ENCODE measurements at places on chromosomes 5 and 9.

GRCh38 chr9:17462869-17463464 lies 115.9 kb upstream of the SH3GL2 start:
- no peak for DNase-seq

GRCh38 chr9:81430727-81431126 lies 258.6 kb downstream of the TLE1 start:
- DNase-seq = no peak

DNA sequence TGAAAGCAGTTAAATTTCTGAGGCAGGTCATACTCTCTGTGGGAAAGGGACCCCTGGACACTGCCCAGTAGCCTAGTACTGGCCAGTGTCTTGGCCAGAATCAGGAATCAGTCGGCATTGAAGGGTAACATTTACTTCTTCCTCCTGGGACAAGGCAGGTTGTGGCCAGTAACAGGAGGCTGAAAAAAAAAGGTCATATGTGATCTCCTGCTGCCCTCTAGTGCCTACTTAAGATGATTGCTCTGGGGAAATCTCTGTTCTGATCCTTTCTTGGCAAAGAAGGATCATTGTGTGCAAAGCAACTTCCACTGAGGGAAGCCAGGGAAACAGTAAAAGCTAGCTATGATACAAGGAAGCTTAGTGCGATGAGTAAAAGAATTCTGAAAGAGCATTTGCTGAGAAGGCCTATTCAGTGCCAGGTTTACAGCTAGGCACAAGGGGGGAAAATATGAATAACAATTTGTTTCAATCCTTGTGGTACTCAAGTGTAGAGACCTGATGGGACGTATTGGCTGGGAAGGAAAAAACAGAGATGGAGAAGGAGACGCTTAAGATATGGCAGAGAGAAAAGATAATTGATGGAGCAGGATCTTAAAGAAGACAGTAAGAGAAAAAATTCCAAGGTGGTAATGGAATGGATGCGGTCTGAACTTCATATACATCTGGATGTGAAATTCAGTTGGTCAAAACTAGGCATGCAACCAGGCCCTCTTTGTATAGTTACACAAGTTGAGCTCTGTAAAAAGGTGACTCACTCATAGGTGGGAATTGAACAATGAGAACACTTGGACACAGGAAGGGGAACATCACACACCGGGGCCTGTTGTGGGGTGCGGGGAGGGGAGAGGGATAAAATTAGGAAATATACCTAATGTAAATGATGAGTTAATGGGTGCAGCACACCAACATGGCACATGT lies 25.8 kb upstream of the TRIM32 start:
- DNase-seq = peak; percentile 25

- no peak for DNase-seq
Measured at GRCh38 chr9:116499986-116500871, 186.9 kb upstream of the TRIM32 start.

GRCh38 chr5:145903867-145904266 lies 31.1 kb upstream of the GRXCR2 start:
- no peak for DNase-seq

DNA sequence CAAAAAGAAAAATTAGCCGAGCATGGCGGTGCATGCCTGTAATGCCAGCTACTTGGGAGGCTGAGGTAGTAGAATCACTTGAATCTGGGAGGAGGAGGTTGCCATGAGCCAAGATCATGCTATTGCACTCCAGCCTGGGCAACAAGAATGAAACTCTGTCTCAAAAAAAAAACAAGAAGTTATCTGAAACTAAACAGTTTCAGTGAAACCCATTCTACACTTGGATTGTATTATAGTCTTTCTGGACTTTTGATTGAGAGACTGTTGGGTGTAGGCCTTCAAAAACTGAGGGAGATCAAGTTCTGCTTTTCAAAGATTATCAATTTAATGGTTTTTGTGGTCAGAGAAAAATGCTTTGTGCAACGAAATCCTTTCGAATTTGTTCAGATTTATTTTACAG lies 34.6 kb upstream of the SPINK5 start:
- DNase-seq = no peak

GRCh38 chr9:103617046-103617445 lies 477.1 kb upstream of the SMC2 start:
- no peak for DNase-seq

DNA sequence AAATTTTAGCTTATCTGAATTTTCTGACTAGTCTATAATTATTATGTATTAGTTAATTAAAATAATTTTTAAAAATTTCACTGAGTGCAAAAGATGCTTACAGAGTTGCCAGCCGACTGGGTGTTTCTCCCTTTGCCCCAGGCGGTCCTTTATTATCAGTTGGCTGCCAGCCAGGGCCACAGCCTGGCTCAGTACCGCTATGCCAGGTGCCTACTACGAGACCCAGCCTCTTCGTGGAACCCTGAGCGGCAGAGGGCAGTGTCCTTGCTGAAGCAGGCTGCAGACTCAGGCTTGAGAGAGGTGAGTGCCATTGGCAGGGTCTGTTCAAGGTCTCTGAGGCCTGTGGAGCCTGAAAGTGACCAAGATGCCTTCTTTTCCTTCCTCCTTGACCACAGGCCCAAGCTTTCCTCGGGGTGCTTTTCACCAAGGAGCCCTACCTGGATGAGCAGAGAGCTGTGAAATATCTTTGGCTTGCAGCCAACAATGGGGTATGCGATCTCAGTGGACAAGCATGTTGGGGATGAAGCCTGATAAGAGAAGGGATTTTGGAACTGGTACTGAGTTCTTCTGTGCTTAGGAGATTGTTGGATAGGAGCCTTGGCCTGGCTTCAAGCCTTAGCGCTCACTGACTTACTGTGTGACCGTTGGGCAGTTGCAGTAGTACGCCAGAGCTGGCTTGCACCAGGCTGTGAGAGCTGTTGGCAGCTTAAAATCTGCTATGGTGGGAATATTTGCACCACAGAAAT lies 10.6 kb downstream of the DELE1 start:
- no peak for DNase-seq

DNA sequence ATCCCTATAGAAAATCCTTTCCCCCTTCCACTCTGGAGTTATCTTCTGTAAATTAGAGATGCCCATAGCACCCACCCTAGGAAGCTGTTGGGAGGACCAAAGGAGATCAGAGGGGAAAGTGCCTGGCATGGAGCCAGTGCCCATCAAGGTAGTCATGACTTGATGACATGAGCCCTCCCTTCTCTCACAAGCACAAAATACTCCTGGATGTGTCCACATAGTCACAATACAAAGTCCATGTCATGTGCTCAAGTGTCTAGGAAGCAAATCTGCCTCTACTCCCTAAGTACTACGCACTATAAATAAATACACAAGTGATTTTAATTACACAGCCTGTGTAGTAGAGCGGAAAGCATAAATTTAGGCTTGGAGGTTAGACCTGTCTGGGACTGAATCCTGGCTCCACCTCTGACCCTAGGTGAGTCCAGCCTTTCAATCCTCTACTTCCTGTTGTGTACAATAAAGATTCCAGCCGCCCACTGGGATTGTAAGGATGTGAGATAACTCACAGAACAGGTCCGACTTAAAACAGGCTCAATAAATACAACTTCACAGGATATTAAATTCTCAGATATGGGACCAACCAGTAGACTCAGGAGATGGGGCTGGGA lies 30.6 kb downstream of the TTC39B start:
- DNase-seq = no peak

GRCh38 chr5:67366691-67367395 lies 170.2 kb upstream of the CD180 start:
- no peak for DNase-seq

DNA sequence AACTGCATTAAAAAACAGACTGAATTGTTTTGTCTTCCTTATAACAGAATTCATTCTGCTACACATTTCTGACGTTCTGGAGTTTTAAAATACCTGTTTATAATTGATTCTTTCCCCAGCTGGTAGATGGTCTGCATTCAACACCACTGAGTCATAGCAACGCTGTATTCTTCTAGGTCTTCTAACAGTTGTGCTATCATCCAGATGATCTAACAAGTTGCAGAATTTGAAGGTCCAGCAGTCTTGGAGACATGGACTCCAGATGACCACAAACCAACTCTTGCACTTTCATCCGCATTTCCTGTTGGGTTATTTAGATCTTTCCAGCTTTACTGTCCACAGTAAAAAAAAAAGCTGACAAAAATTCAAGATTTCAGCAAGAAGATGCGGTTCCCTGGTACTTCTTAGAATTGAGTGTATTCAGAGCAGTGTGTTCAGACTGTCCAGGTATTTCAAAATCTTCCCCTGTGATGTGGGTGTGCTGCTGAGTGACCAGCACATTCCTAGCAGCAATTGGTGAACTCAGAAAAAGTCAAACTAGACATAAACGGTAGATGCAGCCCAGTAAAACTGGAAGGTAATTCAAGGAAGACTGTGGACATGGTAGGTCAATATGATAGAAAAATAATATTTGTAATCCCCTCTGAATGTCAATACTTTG lies 50.2 kb downstream of the CSNK1A1 start:
- DNase-seq = no peak

GRCh38 chr5:132468656-132469379 lies 21.8 kb downstream of the IRF1 start:
- DNase-seq = no peak

- DNase-seq = no peak
Measured at GRCh38 chr9:105541838-105542237, 16.1 kb upstream of the FKTN start.

DNA sequence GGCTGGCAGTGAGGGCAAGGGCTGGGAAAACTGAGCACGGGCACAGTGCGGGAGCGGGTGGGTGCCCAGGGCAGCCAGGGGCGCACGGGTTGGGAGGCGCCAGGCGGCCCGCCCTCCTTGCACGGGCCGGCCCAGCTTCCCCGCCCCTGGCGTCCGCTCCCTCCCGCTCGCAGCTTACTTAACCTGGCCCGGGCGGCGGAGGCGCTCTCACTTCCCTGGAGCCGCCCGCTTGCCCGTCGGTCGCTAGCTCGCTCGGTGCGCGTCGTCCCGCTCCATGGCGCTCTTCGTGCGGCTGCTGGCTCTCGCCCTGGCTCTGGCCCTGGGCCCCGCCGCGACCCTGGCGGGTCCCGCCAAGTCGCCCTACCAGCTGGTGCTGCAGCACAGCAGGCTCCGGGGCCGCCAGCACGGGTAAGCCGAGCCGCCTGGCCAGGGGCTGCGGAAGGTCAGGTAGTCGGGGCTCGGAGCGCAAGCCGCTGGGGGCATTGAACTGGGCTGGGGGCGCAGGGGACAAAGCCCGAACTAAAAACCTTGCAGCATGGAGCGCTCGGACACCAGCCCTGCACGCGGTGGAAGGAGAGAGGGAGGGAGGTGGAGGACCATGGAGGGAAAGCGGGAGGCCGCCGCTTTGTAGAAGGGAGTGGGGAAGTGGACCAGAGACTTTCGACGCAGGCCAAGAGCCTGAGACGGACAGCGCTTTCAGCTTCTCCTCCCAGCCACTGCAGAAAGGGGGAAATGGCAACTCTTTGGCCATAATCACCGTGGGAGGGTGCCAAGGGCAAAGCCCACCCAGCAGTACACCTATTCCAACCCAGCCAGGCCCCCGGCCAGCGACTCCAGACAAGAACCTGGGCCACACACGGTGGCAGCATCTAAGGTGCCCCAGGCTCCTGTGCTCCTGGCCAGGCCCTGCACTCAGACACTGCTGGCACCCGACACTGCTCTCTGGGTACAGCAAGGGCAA lies at the start of gene TGFBI:
Gene TGFBI (plus strand): TSS at position 207 of the 961 bp plus-strand sequence. CDS start 68 bp downstream, at position 275.
- no peak for DNase-seq

- DNase-seq = no peak
Measured at GRCh38 chr9:105021917-105022316, 94.0 kb upstream of the ABCA1 start.

- no peak for DNase-seq
Measured at GRCh38 chr9:34554211-34555001, 31.6 kb upstream of the ENHO start.

GRCh38 chr5:635306-636055 lies 23.3 kb downstream of the CEP72 start:
- DNase-seq = no peak

DNA sequence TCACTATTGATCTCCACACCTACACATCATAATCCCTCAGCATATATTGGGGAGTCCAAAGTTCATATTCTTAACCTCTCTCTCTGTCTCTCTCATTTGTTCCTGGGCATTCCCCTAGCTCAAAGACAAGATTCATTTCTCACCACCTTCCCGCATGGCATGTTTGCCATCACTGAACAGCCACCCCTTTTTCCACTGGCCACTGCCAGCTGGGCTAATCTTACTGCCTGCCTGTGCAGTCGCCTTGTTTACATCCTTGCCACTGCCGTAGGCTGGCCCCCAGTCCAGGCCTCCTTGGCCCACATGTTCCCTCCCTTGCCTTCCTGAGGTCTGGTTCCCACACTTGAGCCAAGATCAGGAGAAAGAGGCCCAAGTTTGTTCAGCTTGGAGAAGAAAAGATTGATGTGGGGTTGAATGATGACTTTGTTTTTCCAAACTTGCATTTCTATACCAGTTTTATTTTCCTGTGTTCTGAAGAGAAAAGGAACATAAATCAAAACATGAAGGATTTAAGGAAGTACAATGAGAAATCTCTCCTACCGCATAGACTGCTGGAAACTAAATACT lies 80.2 kb downstream of the PLAC8L1 start:
- DNase-seq = no peak

GRCh38 chr9:106784076-106784475 lies 78.9 kb upstream of the ZNF462 start:
- DNase-seq = no peak

GRCh38 chr5:53940921-53941320 lies 369.5 kb downstream of the ARL15 start:
- no peak for DNase-seq

DNA sequence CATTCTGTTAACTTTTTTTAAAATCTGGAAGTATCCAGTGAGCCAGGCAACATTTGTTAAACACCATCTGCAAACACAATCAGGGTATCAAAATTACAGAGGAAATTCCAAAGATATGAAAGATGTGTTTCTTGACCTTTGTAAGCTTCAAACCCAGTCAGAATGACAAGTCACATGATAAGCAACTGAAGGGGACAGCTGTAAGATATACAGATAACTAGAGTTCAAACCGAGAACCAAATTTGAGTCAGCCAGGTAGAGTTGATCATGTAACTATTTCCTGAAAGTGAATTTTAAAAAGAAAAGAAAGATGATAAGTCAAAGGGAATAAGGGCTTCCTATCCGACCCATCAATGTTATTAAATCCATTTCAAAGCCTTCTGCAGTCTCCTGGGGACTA lies 196.2 kb downstream of the DEPDC1B start:
- DNase-seq = no peak

DNA sequence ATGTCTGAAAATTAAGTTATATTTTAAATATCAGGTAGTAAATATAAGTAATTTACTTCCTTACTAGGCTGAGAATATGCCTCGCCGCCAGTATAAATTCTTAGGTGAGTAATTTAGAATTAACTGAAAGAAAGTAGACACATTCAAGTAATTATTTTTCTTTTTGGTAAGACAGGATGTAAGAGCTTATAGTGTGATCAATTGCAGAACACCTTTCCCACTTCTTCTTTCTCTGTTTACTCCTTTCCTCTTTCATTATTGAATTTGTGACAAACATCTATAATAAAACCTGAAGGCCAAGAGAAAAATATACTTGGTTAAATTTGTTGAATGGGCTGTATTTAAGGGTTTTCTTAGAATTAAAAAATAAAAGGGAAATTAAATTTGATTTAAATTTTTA lies 195.1 kb upstream of the CDKN2B start:
- DNase-seq = no peak

- no peak for DNase-seq
Measured at GRCh38 chr5:61974680-61975079, 331.3 kb upstream of the KIF2A start.
